ENCODE measurements at places on chromosomes 4 and X.

GRCh38 chr4:121199742-121200561 lies 35.8 kb upstream of the TNIP3 start:
- peak; percentile 62 for DNase-seq

DNA sequence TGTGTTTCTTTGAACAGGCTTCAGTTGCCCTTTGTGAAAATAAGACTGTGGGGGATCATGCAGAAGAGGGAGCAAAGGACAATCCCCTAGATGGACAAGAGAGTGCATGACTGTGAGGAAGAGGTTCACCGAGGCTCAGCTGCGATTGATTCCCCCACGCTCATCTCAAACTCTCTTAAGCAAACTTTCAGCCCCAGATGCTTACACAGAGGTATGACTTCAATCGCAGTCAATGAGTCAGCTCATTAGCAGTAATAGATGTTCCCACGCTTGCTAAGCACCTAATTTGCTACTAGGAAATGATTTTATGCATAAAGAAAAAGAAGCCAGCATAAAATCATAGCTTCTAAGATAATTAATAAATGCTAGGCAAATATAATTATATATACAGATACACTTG lies 2256.1 kb upstream of the AGA start:
- DNase-seq, result no peak

DNA sequence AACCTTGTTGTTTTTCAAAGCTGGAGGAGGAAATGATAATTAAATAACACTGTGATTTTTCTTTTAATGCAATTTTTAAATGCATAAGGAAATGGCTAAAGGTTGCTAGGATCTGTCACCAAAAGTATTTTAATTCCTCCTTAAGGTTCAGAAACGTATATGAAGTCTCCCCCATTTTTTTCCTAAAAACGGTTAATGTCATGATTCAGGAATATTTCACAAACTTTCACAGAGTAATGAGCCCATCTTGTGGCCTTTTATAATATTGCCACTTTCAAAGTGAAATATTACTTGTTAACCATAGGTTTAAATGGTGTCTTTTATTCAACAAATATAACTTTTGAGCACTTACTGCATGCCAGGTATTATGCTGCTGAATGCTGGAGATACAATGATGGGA lies 99.5 kb upstream of the USP38 start:
- no peak for DNase-seq

GRCh38 chrX:102154900-102155805 lies 624 bp downstream of the BEX5 start:
- DNase-seq, result peak; percentile 16

- no peak for DNase-seq
Observed at GRCh38 chr4:151808120-151808529, 47.3 kb upstream of the GATB start.

- no peak for DNase-seq
Observed at GRCh38 chrX:55326985-55327384, 62.3 kb upstream of the PAGE3 start.

- DNase-seq, result no peak
Observed at GRCh38 chr4:109029987-109030386, 267.1 kb upstream of the ETNPPL start.

GRCh38 chr4:113146876-113147358 lies 97.5 kb downstream of the ANK2 start:
- no peak for DNase-seq

GRCh38 chr4:85587952-85588351 lies 113.0 kb downstream of the ARHGAP24 start:
- no peak for DNase-seq

- no peak for DNase-seq
Observed at GRCh38 chr4:47915378-47915777, 995 bp upstream of the NFXL1 start.

DNA sequence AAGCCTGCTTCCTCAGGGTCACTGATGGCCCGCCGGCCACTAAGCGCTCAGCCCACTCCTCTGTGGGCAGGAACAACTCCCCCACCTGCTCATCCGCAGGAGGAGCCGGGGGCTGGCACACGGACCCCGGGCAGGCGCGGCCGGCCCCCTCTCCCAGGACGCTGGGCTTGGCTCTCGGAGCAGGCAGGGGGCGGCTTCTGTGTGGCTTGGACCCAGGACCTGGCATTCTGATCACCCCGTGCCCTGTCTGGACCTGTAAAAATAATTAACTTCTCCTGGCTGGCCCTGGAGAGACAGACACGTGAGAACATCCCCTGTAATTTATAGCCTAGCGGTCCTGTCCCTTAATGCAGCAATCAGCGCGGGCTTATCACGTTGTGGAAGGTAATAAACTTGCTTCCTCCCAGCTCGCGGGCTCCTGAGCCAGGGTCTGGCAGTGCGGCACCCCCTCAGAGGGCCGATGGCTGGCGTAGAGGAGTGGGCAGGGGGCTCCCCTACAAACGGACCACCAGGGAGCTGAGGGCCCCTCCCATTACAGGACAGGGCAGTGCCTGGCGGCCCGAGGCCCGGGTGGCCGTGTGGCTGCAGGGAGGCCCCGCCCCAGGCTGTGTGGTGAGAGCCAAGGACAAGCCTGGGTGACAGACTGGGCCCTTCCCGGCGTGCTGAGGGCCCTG lies 84.5 kb upstream of the NKX1-1 start:
- no peak for DNase-seq

DNA sequence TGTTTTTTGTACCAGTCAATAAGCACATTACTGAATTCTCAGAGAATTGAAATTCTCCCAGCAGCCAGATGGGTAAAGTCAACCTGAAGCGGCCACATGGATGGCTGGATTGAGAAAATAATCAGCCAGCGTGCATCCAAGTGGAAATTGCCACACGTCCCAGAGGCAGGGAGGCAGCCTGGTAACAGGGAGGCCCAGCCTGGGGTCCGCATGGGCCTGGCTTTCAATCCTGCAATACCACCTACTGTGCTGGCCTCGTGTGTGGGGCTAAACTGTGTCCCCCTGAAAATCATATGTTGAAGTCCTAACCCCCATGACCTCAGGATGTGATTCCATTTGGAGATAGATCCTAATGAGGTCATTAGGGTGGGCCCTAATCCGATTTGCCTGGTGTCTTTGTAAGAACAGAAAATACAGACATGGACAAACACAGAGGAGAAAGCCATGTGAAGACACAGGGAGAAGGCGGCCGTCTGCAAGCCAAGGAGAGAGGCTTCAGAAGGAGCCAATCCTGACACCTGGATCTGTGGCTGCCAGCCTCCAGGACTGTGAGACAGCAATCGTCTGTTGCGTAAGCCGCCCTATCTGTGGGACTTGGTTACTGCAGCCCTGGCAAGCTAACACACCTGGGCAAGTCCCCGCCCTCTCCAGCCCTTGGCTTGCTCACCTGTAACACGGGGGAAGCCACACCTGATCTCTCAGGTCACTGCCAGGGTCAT lies 90.3 kb downstream of the JAKMIP1 start:
- no peak for DNase-seq

- DNase-seq, result no peak
Observed at GRCh38 chr4:175411251-175411650, 400.8 kb downstream of the GPM6A start.
